ENCODE measurements at places on chromosomes 4 and X. TPM values are rescaled to one million over a fixed set of nuclear protein-coding genes. Genes with fewer than 3 reads are reported as not detected.

DGKK gene
- not detected for total RNA-seq

STK26 gene
- 52.4 TPM for total RNA-seq

PTTG2 gene
- total RNA-seq = 0.55 TPM

DNA sequence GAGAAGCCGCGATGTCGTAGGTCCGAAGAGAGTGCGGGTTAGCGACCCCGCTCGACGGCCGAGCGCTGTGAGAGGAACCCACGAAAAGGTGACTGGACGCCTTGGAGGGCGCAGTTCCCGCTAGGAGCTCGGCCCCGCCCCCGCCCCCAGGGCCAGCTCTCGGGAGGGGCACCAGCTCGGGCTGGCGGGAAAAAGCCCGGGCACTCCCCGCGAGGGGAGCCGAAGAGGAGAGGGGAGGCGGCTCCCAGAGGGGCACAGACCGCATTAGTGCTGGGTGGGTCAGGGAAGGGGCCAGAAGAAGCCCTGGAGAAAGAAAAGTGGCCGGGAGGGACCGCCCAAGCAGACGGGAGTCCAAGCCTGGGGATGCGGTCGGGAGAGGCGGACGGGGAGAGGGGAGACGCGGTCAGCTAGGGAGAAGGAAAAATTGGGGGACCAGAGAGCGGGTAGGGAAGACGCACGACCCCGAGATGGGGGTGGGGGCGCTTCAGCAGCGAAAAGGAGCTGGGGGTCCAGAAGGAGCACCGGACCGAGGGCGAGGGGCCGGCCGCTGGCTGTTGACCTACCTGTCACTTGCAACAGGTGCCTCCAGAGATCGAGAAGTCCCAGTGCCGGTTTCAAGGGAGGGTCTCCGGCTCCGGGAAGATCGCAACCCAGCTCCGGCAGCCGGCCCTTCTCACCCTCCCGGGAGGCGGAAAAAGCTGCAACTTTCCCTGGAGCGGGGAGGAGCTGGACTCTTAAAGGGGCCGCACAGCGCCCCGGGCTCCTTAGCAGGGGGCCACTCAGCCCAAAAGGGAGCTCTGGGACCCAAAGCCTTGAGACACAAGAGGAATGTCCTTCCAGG, at the start of gene SYTL4:
Gene SYTL4, minus strand, starts transcription at position 681 of the 841 bp plus-strand sequence. CDS start 30,084 bp downstream, outside the sequence.
- no peak for DNase-seq

GRCh38 chrX:17564689-17565409, 172.4 kb upstream of the SCML1 start:
- no peak for DNase-seq

- DNase-seq = no peak
These were observed 23.7 kb upstream of the GLRA2 start for GRCh38 chrX:14505648-14506047.

Data from CD8-positive, alpha-beta memory T cell (primary cell).